ENCODE measurements at places on chromosomes 6 and 20. TPM values are rescaled to one million over a fixed set of nuclear protein-coding genes. Genes with fewer than 3 reads are reported as not detected.

DNA sequence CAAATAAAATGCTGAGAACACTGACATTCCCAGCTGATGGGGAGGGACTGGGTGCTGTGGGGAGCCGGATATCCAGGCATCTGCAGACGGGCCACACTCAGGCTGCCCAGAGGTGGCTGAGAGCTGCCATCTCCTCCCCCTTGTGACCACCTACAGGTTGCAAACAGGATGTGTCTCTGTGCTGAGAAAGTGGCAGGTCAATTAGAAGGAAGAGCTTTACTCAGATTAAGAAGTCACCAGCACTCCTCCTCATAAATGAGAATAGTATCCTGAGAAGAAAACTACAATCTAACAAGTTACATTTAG is 63.0 kb downstream of the HUS1B start:
- no peak for DNase-seq

DNA sequence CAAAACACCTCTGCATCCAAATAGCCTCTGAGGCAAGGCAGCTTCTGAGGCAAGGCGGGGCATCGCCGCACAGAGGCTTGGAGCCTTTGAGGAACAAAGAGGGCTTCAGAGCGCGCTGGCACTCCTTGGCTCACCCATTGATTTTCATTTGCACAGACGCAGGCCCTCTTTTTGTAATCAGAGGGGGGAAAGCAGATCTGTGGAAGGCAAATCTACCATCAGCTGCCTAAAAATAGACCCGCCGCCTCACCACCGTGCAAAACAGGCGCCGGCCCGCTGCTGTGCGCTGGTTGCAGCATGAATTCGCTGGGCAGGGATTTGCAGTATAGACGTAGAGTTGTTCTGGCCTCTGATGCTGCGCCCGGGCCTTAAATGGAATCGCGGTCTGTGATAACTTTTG is 69.9 kb upstream of the STMND1 start:
- DNase-seq, result no peak

DNA sequence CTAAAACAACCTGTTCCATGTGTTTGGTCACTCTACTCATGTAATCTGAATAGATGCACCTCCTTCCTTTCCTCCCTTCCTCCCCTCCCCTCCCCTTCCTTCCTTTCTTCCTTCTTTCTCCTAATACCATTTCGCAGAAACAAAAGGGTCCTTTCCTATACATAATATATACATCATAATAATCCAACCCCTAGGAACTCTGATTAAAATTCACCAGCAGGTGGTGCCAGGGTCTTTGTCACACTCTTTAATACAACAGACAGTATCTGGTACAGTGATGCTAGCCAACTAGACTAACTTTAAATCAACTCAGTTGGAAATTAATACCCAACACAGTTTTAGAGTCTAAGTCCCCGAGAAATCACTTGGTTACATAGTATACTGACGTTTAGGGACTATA is 181.2 kb upstream of the SHLD1 start:
- no peak for DNase-seq

- no peak for DNase-seq
Observed at GRCh38 chr6:163369141-163369540, 45.4 kb upstream of the QKI start.

GRCh38 chr20:48834278-48834677 is 6.5 kb upstream of the PREX1 start:
- DNase-seq, result no peak

DNA sequence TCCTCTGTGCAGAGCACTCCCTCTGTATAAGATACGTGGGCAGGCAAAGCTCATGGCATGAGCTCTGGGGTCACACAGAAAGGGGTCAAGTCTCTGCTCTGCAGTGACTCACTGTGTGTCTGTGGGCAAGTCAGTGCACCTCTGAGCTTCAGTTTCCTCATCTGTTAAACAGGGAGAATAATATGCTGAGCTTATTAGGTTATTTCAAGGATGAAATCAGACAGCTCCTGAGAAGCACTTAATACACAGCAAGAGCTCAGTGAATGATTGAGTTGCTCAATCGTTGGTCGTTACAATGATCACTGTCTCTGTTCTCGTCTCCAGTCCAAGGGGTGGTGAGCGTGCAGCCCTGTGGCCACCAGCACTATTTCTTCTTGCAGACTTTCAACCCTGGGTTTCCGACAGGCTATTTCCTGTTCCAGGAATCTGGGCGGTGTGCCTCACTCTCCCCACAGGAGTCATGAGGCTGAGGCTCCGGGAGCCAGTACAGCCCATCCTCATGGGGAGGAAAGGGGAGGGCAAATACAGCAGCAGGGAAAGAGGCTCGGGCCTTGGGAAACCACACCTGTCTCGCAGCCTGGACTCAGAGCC is 28.9 kb downstream of the KIAA1755 start:
- no peak for DNase-seq

DNA sequence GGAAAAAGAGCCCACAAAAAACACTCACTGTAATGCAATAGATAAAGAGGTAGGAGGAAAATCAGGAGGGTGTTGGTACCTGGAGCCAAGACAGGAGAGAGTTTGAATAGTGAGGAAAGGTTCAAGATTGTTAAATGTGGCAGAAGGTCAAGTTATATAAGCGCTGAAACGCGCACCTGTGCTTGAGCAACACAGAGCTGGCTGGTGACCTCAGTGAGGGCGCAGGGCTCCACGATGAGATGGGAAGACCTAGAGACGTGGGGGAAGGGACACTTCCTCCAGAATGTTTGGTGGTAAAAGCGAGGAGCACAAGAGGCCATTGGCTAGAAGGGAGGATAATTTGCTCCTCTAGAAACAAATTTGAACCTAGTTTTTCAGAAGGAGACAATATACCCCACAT is 4.2 kb upstream of the PPP1R14C start:
- DNase-seq, result no peak

DNA sequence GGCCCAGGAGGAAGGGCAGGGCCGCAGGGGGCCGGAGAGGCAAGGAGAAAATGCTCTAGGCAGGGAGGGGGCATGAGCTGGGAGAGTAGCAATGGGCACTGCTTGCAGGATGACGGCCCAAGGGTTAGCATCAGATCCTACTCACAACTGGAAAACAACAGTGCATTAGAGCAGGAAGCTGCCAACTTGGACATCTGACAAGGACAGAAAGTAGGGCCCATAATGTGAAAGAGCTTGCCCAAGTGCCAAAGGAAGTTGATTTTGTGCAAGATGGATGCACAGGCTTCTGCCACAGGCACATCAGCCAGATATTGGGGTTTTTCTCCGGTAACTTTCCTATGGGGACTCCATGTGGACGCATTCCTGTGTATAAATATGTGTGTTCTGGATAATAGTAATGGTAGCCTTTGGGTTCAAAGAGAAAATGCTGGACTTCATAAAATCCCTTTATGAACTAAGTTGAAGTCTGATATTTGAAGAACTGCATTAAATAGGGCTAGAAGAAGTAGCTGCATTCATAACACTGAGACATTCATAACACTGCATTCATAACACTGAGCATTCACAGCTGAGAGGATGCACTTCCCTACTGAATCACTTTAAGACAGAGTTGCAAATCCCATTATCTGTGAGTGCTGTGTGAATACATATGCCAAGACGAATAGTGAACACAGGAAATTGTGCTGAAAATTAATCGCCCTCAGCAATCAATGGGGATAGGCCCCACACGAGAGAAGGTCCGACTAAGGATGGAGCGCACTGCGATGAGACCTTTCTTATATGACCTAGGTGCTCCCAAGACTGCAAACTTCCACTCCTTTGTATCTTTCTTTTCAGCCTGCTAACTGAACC is 235.6 kb upstream of the PRDM1 start:
- no peak for DNase-seq

DNA sequence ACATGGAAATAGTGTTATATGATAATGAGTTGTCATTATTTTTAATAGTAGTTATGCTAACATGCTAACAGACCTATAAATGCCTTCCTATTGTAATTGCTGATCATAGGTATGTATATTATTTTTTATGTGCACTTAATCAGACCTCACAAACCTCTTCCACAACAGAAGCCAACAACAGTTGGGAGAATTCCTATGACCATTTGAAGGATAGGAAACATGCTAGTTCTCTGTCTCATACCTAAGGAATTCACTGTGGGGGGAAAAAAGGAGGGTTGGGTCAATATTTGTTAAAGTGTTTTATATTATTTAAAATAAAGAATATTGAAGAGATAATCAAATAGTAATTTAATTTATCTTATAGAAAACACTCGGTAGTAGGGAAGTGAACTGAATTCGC is 990.9 kb downstream of the EPHA7 start:
- no peak for DNase-seq

DNA sequence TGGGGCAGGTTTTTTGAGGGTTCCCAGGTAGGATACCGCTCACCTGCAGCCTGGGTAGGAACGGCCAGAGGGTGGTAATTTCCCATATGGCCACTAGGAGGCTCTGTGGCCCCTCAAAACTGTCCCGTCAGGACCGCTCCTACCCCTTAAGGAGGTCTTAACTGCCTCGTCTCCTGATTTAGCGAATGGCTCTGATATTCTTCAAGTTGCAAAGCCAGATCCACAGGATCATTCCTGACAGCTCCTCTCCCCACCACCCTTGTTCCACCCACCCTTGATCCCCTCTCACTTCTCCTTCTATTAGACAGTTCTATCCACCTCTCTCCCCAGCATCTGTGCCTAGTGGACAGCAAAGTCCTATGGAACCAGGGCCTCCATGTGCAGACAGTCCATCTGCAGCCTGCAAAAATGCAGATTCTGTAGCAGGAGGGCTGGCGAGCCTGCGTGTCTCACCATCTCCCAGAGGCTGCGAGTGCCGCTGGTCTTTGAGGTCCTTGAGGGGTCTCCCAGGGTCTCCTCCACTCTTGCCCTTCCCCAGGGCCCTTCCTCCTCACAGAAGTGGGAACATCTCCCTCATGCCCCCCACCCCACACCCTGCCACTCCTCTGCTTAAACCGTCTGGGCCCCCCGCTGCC is 34.3 kb upstream of the ZBP1 start:
- peak; percentile 56 for DNase-seq

The SYNCRIP gene
- 38.9 TPM for total RNA-seq

- peak; percentile 67 for DNase-seq
Observed at GRCh38 chr6:138499303-138500018, at the start of gene NHSL1. NHSL1 (minus strand) TSS chr6:138499494; CDS start chr6:138499290, 204 bp downstream.

DNA sequence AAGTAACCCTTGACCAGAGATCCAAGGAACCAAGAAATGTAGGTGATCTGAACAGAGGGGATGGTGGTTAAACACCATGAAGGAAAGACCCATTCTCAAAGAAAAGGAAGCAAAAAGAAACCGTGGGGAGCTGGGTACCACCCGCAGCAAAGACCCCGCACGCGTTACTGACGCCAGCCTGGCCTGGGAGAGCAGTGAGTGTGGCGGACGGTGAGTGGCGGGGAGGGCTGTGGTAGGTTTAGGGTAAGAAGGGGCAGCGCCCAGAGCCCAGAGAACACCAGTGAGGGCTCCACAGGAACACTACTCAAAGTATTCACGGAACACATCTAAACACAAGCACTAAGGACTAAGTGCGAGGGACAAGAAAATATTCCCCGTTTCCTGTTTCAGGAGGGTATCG is 4.2 kb downstream of the GMEB2 start:
- peak; percentile 14 for DNase-seq

DNA sequence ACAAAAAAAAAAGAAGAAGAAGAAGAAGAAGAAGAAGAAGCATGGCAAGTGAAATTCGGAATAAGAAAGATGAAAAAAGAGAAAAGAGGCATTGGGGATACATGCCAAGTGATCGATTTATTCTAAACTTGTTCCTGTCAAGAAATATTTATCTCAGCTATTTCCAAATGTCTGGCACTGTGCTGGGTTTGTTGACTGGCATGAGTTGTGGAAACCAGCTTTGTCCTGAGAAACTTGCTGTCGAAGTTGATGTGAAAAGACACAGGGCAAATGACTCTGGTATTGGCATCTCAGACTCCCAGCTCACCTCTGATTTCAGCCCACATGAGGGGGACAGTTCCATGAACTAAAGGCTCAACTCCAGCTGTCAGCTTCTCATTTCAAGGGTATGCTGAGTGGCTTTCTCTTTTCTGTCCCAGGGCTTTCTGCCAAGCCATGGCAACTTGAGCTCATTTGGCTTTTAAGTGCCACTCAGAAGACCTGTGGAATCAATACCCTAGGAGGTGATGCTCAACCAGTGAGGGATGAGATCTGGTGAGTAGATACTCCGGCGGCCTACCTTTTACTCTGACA is 253.3 kb upstream of the JAG1 start:
- DNase-seq, result no peak

DNA sequence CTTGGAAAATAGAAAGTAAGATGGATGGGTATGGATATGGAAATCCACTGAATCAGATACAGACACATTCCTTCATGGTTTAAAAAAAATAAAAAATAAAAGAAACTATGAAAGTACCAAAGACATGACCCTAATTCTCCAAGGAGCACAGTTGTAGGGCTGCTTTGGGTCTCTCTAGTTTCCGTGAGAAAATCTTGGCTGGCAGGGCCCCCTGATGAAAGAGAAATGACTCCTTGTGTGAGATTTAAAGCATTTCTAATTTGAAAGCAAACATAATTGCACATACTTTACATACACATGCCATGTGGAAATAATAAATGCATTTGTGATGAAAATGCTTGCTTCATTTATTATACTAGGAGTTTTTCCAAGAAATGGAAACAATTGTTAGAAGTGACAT is 593.9 kb upstream of the BTBD3 start:
- no peak for DNase-seq

DNA sequence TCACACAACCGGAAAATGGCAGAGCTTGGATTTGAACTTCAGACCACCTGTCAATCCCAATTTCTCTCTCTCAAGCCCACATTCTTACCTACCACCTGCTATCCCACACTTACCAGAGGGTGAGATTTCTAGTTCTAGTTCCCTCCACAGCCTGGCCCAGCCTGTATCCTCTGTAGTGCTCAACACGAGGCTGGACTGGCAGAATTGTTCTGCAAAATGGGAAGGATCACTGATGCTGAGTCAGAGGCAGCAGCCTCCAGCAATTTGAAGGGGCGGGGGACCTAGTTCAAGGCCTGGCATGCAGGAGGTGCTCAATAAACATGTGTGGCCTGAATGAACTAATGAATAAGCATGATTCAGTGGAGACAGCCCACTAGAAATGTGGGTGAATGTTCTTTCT is 53.6 kb upstream of the TTPAL start:
- DNase-seq, result no peak

DNA sequence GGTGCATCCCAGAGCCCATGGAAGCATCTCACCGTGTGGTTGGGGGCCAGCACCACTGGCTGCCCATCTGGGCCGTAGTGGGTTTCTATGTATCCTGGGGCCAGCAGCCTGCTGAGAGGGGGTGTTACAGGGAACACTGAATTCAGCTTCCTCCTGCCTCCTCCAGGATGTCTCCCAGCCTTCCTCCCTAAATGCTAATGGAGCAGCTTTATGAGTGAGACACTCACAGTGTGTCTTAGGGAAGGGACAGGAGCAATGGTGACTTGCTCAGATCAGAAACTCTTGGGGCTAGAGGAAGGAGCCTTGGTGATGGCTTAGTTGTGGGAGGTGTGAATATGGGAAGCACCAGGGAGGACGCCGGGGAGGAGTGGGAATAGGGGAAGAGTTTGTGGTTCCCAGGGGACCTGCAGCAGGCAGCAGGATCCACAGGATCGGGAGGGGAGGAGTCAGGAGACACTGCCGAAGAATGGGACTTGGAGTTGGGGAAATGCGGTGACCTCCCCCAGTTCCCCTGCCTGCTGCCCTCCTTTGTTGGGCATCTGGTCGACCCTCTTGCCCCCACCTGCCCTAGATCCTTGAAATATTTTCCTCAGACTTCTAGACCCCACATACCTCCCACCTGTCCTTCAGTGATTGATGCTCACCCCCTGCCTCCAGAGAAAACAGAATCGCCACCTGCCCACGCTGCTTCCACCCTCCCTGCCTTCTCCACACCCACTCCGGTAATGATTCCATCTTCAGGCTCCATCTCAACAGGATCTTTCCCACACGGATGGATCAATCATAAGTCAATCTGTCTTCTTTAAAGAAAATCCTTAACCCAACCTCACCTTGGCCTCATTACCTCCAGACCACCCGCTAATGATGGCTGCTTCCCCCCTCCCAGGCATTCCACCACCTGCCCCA is 6.6 kb downstream of the ADAM33 start:
- DNase-seq, result no peak

Measured in right lobe of liver (tissue), 6 donors.